Stimulated activated CD8-positive, alpha-beta memory T cell treated with anti-CD3 and anti-CD28 coated beads, Interleukin-15, amount 100 ng/mL, for 48 hours (primary cell): ENCODE measurements at places on chromosomes 2 and 18.

GRCh38 chr18:79914614-79915160 lies 36.8 kb downstream of the SLC66A2 start:
- DNase-seq: no peak

DNA sequence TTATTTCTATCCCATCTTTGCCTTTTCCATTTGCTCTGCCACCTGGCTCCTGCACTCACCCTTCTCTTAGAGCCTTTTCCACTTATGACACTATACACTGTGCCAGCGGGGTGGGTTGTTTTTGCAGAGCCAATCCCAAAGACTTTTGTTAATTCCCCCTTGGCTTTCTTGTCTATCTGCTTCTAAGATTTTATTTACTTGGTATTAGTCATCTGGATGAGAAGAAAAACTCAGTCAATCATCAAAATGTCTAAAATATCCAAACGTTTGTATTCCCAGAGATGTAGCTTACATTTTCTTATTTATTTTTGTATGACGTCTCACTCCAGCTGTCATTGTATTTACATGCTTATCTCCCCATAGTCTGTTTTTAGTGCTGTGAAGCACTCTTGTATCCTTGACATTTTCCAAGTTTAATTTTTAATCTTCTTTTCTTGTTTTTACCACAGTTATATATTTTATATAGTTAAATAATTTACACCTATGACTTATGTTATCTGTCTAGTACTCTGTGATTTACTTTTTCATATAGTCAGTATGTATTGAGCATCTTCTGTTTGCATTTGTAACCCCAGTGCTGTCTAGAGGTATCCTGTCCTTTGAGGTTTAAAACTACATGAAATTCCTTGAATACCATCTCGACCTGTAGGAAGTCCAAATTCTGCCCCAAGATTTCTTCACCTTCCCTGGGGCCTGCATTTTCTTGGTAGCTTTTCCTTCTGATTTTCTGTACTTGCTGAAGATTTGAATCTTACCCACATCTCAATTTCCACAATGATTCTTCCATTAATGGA lies 55.1 kb downstream of the COL4A3 start:
- no peak for DNase-seq

GRCh38 chr2:120870467-120870788 lies 134.8 kb downstream of the GLI2 start:
- DNase-seq: no peak

DNA sequence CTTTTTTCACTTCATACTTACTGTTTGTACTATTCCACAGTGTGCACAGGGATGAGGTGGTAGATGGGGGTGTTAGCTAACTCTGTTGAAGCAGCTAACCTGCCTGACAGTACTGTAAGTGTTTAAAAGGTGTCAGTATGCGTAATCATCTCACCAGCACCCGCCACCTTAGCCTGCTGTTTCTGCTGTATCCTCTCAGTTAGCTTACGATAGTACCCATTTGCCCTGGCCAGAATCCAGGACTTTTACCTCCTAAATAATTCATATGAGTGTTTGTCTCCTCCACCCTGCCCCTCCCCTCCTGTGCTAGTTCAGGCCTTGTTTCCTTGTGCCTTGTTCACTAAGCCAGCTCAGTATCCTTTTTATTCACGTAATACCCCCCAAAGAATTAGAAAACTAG lies 34.2 kb downstream of the TRAPPC12 start:
- DNase-seq: no peak

GRCh38 chr2:224982226-224982625 lies 60.0 kb downstream of the DOCK10 start:
- no peak for DNase-seq

- DNase-seq: no peak
These were observed 134.0 kb downstream of the FTCDNL1 start for GRCh38 chr2:199716807-199717586.

DNA sequence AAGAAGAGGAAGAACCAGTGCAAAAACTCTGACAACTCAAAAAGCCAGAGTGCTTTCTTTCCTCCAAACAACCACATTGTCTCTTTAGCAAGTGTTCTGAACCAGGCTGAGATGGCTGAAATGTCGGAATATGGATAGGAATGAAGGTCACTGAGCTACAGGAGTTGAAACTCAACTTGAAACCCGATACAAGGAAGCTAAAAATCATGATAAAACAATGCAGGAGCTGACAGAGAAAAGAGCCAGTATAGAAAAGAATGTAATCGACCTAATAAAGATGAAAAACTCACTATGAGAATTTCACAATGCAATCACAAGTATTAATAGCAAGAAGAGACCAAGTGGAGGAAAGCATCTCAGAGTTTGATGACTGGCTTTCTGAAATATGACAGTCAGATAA lies 15.0 kb upstream of the EIF2AK3 start:
- DNase-seq: no peak

DNA sequence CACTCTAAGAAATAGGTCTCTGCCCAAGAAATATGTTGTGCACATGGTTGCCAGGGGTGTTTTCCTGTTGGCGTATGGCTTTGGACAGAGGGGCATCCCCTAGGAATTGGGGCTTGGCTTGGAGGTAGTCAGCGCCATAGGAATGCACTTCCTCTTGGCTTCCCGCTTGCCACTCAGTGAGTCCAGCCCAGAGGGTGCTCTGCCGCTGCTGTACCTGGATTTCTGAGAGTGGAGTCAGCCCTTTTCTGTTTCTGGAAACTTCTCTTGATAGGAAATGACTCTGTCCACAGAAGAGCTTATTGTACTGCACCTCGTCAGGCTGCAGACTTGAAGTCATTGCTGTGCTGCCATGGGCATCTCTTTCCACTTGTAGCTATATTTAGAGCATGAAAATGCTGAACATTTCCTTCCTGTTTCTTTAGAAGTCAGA lies 116.7 kb upstream of the MGAT5 start:
- DNase-seq: no peak

DNA sequence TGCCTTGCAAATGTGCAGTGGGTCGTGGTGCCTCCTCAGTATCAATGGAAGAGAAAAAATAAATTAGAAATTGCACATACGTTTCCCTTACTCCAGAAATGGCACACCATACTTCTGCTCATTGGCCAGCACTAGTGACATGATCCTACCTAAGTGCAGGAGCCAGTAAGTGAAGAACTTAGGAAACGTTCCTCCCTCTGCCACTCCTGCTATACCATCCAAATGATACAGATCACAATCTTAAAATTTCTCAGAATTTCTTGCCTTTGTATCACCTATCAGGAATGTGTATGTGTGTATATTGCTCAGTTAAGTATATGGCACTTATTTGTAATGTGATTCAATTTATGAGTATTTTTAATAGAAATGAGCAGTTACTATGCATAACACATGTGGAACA lies 237.0 kb upstream of the UBE2E3 start:
- DNase-seq: no peak

DNA sequence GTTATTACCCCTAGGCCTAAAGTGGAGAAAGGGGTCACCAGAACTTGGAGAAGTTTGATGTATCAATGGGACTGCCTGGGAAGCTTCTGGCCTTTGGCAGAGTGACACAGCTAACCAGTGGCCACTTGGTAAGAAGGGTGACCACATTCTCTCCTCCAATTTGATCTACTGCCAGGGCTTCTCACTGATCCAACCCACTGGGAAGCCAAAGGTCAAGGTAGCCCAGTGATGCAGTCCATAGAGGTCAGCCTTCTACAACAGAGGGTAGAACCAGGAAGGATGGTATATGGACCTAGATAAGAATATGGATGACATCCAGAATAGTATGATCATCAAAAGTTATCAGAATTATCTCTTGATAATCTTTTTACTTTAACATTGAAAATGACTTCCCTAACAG lies 493.6 kb downstream of the NYAP2 start:
- DNase-seq: no peak

DNA sequence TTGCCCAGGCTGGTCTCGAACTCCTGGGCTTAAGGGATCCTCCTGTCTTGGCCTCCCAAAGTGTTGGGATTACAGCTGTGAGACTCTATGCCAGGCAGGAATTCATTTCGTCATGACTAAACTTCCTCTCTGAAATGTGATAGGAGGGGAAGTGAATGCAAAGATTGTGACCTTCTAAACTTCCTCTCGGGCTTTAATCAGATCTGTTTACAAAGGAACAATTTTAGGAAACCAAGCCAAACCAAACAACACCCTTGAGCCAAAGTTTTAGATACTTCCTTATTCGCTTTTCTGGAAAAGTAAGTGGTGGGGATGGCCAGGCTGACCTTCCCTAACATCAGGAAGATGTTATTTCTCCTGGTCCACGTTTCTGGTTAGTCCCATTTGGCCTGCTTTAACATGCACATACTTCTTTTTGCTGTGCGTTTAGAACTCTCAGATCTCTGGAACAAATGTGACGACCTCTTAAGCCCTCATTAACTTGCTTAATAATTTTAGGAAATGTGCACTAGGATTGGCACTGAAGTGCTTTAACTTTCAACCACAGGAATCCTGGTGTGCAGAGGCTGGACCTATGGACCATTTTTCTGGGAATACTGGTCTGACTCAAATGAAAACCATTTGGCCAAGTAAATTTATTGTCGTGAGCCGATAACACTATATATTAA lies 33.2 kb upstream of the YES1 start:
- DNase-seq: no peak
